ENCODE measurements at places on chromosomes 16 and 17.

DNA sequence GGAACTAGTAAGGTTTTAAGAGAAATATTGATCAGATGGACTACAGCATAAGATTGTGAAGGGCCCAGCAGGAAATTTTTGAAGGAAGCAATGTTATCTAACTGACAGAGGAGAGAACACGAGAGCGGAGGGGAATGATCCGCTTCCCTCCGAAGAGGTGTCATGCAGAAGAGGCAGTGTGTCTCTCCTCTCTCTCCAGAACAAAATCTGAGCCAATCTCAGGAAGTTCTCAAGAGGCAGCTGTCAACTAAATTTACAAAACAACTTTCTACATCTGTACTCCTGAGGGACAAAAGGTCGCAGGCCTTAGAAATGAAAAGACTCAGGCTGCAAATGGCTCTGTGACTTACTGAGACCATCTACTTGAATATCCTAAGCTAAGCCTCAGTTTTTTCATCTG, 224.6 kb upstream of the CDH5 start:
- no peak for DNase-seq

DNA sequence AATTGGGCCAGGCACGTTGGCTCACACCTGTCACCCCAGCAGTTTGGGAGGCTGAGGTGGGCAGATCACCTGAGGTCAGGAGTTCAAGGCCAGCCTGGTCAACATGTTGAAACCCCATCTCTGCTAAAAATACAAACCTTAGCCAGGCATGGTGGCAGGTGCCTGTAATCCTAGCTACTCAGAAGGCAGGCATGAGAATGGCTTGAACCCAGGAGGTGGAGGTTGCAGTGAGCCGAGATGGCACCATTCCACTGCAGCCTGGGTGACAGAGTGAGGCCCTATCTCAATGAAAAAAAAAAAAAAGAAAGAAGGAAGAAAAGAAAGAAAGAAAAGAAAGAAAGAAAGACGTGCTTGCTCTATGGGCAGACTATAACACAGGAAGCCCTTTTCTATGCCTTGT, 84.4 kb downstream of the FOXL1 start:
- DNase-seq: no peak

- no peak for DNase-seq
These were observed 13.8 kb downstream of the LPO start for GRCh38 chr17:58252141-58252540.

GRCh38 chr16:73768786-73769203, 527.8 kb upstream of the PSMD7 start:
- no peak for DNase-seq

DNA sequence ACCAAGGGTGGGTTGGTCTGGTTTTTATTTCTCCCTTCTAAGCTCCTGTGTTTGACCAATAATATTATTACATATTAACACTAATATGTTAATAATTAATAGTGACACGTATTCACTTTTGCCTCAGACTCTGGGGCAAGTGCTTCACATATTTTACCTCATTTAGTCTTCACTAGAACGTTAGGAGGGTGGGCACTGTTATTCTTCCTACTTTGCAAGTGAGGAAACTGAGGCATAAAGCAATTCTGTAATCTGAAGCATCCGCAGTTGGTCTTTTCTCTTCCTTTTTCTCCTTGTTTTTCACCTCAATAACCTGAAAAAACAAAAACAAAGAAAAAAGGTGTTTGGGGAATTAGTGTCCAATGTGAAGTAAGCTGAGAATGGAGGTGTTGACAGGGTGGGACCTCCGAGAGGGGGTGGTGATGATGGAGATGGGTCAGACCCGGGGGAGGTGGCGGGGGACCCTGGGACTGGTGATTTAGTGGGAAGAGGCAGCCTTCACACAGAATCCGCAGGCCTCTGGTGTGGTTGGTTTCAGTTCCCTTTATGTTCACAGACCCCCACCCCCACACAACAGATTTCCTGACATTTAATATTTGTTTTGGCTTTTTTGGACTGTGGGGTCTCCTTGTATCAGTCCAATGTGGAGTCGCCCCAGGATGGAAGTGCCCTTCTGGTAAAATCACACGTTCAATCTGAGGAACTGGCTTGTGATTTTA, 3.7 kb downstream of the CDH1 start:
- DNase-seq: no peak

DNA sequence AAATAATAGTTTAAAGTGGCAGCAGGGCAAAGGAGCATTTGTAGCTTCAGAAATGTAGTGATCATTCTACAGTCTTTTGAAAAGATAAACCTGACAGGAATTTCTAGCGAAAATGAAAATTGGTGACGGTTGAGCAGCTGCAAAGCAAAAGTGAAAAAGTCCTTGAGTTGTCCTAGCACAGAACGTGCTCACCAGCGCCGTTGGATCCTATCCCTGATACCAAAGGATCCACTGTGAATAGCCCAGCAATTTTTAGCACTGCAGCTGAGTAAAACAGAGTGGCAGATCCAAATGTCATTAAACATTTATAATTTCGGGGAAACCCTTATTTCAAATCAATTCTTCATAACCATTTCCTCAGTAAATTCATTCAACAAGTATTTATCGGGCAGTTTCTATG, 453.8 kb upstream of the HSBP1 start:
- no peak for DNase-seq

GRCh38 chr17:40070709-40071312, 8.0 kb downstream of the THRA start:
- no peak for DNase-seq

GRCh38 chr16:81123092-81123852, 27.1 kb upstream of the GCSH start:
- DNase-seq: no peak

DNA sequence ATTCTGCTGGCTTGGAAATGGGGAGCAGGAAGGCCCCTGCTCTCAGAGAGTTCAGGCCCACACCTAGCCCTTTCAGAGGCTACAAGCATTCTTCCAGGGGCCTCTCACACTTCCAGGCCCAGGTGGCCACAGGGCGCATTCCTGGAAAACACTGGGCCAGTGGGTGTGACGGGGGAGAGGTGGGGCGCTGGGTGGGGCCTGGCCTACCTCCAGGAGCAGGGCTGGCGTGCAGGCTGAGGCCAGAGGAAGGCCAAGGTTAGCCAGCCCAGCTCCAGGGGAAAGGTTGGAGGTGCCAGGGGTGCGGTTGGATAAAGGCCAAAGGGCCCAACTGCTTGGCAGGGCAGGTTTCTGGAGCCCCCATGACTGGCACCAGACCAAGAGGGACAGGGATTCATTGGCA, 198.2 kb downstream of the MAF start:
- DNase-seq: no peak

- peak; percentile 68 for DNase-seq
These were observed 1.2 kb downstream of the HS3ST3B1 start for GRCh38 chr17:14302091-14302430.

- no peak for DNase-seq
These were observed 13.1 kb upstream of the CDC42EP4 start for GRCh38 chr17:73324711-73325526.

DNA sequence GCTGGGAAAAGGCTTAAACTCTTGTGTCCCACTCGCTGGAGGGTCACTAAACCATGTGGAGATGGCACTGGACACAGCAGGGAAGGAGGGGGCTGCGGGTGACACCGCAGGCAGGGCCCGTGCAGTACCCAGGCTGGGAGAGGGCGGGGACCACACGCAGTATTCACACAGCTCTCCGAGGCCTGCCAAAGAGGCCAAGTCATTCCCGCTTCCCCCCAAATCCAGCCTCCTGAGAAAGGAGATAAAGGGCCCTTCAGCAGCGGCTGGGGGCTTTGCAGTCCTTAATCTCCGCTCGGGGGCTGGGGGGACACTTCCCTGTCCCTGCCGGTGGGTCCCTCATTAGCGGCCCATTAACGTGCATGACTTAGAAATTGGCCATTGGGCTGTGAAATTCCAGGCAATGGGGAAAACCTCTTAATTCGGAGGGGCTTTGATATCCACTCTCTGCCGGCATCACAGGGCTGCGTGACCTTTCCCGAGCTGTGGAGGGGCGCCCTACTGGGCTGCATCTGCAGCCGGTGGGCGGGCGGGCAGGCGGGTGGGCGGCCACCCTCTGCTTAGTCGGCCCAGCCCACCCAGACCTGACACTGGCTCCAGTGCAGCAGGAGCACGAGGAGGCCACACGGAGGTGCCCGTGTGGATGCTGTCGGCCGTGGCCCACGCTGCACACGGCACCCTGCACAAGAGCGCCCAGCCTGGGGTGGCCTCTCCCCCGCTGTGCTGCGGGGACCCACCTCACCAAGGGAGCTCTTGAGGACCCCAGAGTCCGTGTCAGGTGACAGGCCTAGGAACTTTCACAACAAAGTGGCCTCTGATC, 2.6 kb upstream of the SLC38A8 start:
- no peak for DNase-seq

DNA sequence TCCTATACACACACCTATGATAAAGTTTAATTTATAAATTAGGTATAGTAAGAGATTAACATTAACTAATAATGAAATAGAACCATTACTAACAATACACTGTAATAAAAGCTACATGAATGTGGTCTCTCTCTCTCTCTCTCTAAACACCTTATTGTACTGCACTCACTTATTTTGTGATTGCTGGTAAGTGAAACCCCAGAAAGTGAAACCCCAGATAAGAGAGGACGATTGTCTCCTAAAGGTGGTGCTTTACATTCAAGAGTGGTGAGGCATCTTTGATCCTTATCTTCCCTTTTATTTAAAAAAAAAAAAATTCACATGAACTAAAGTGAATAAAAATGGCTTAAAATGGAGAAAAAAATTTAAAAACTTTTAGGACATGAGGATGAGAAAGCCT, 80.1 kb upstream of the TRAP1 start:
- DNase-seq: no peak

- peak; percentile 76 for DNase-seq
These were observed 209.7 kb downstream of the RBFOX3 start for GRCh38 chr17:79400989-79401703.

GRCh38 chr16:11556214-11556819, 30.4 kb downstream of the LITAF start:
- no peak for DNase-seq

DNA sequence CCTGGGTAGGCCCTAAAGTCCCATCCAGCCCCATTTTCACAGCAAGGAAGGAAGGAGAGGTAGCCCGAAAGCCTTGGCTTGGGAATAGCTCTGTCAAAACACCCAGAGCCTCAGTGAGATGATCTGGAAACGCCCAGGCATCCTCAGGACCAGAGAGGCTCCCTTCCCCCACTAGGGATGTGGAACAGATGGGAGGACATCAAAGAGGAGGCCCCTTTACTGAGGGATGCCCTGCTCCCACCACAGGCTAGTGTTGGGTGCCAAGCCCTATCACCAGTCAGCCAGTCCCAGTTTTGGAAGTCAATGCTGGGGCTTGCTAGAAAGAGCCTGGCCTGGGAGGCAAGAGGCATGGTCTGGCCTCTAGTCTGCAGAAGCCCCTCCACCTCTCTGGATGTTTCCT, 4.7 kb downstream of the TPPP3 start:
- no peak for DNase-seq

DNA sequence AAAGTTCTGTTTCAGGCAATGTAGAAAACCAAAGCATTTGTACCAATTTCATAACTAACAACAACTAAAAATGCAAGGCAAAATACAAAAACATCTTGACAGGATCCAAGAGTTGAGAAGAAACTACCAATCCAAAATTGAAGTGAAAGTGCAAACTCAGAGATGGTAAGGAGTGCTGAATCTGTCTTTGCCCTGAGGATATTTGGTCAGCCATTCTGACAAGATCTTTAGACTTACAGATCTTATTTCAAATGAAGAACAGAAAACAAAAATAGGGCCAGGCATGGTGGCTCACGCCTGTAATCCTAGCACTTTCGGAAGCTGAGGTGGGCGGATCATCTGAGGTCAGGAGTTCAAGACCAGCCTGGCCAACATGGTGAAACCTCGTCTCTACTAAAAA, 412.8 kb downstream of the ZFHX3 start:
- DNase-seq: no peak

- DNase-seq: peak; percentile 28
These were observed 30.3 kb downstream of the CDK5R1 start for GRCh38 chr17:32516940-32517701.

- no peak for DNase-seq
These were observed 30.8 kb upstream of the DHX40 start for GRCh38 chr17:59534583-59534982.

GRCh38 chr17:41799366-41799765, 12.4 kb downstream of the P3H4 start:
- no peak for DNase-seq

GRCh38 chr17:21460358-21460757, 84.2 kb downstream of the KCNJ12 start:
- no peak for DNase-seq

- DNase-seq: no peak
These were observed 29.8 kb downstream of the ANKRD40 start for GRCh38 chr17:50677851-50678375.

- DNase-seq: no peak
These were observed 7.7 kb downstream of the IRX6 start for GRCh38 chr16:55331648-55332185.

GRCh38 chr17:55391244-55391757, 30.3 kb downstream of the MMD start:
- DNase-seq: no peak

DNA sequence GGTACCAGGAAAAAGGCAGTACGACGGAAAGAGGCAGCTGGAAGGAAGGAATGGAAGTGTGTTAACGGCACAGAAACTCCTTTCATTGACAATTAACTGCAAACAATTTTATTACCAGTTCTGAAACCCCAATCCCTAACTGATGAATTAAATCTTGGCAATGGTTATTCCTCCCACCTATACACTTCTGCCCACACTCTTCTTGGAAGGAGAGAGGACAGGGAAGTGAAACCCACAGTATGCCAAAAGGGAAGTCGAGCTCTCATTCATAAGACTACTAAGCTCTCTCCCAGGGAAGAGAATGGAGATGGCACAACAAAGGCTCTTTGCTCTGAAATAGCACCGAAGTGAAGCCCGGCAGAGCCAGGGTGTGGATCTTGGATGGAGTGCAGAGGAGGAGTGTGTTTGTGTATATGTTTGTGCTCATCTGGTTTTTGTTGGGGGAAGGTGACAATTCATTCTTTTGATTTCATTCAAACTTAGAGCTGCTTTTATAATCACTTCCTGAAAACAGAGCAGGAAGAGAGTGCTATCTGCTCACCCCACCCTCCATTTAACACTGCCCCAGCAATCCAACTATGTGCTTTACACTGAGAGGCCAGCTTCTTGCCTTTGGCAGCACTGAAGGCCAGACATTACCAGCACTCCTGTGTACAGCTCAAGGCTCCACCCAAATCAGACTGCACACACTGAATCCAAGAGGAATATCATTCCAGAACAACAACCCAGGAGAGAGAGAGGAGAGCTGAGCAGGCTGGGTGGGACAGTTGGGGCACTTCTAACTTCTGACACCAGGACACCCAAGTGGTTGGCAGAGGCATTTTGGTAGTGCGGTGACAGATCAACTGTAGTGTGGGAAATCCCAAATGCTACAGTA, 68.7 kb downstream of the HIC1 start:
- no peak for DNase-seq

DNA sequence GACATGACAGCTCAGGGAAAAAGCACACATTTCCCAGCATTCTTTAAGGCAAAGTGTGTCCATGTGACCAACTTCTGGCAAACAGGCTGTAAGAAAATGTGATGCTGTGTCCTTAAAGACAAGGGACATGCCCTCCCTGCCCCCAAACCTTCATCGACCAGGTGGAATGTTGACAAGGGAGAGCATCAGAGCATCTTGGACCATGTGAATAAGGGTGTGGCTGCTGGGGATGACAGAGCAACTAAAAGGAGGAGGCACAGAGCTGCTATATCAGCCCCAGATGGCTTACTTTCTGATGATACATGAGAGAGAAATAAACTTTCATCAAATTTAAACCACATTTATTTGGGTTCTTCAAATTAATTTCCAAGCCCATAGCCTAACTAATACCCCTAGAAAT, 2.2 kb upstream of the ZNF23 start:
- no peak for DNase-seq
